ENCODE measurements at places on chromosomes 16 and 17.

GRCh38 chr16:23914946-23915530 lies 79.3 kb downstream of the PRKCB start:
- DNase-seq, result no peak

DNA sequence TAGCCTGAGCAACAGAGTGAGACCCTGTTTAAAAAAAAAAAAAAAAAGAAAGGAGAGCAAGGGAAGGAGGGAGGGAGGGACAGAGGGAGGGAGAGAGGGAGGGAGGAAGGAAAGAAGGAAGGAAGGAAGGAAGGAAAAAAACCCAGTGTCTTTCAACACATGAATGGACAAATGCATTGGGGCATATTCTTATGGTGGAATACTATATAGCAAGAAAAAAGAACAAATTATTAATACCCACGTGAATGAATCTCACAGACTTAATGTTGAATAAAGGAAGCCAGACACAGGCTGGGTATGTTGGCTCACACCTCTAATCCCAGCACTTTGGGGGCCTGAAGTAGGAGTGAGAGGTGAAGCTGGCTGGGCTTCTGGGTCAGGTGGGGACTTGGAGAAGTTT lies 20.3 kb downstream of the RAPGEFL1 start:
- no peak for DNase-seq

DNA sequence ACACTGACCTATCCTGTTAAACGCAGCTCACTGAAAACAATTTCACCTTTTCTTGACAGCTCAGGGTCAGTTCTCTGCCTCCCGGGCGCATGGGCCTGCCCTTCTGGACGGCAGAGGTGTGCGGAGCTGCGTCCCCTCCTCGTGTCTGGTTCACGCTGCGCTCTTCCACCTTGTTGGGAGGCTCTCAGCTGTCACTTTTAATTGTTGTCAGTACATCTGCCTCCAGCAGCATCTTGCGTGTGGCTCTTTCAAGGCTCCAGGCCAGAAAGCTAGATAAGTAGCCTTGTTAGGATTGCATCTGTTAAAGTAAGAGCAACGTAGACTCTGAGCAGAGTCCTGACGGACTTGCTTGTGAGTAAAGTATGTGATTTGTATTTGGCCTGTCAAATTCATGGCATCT lies 59.4 kb downstream of the MGAT5B start:
- DNase-seq, result no peak

DNA sequence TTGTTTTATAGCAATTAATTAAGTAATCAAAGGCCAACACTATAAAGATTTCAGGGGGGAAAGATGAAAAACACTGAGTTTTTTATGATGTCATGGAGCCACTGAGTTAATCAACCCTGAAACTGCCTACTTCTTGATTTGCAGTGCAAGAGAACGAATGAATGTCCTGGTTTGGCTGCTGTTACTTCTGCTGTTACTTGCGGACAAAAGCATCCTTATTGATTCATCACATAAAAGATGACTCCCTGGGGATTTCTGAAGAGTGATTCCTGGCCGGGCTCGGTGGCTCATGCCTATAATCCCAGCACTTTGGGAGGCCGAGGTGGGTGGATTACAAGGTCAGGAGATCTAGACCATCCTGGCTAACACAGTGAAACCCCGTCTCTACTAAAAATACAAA lies 10.9 kb upstream of the SPNS3 start:
- DNase-seq, result no peak

- DNase-seq, result no peak
Observed at GRCh38 chr16:12614662-12615278, 188.9 kb downstream of the CPPED1 start.

DNA sequence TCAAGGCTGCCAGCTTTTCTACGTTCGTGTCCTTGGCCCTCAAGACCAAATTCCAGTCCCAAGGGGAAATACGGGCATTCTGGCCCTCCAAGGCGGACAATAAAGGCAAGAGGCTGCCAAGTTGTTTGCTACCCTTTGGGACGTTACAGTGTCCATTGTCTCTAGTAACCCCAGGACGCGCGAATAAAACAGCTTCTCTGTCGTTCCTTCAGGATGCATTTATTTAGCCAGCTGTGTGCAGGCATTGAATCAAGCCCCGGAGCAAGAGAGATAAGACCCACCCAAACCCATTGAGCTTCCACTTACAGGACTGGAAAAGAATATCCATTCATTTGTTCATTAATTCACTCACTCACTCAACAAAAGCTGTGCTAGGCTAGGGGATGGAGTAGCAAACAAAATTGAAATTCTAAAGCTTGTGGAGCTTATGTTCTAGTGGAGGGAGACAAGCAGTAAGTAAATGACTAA lies 656 bp downstream of the MRPL58 start:
- DNase-seq, result no peak

GRCh38 chr17:63438092-63439051 lies 7.7 kb downstream of the CYB561 start:
- no peak for DNase-seq

DNA sequence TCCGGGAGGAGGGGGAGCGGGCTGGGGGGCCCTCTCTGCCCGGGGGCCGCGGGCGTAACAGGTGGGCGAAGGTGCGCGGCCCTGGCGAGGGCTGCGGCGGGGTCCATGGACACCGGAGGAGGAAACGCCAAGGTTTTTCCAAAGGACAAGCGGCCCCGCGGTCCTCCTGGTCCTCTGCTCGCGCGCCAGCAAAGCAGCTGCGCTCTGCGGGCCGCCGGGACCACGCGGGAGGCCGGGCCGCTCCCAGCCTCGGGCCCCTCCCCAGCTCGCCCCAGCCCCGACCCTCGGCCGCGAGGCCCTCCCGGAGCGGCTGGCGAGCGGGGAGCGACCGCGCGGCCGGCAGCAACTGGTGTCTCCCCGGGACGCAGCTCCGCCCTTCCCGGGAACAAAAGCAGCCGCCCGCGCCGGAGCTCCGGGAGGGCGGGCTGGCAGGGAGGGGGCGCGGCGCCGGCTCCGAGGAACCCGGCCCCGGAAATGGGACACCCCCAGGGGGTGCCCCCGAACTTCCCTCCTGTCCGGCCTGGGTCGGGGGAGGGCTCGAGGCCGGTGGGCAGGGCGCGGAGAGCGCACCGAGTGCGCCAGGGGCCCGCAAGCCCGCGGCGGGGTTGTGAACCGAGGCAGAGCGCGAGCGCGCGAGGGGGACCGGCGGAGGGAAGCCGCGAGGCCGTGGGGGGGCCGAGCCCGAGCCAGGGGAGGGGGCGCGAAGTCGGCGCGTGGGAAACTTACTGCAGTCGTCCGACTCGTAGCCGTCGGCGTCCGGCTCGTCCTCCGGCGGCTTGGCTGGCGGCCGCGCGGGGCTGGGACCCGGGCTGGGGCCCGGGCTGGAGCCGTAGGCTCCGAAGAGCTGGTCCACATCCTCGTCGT lies 837 bp downstream of the DOC2B start:
- no peak for DNase-seq

- DNase-seq, result no peak
Observed at GRCh38 chr16:60166-60565, 6.5 kb downstream of the SNRNP25 start.

- peak; percentile 84 for DNase-seq
Observed at GRCh38 chr17:19410875-19411620, at the start of gene RNF112. Gene RNF112 (plus strand): TSS chr17:19411232. CDS start chr17:19411409, 177 bp downstream.

GRCh38 chr16:54746596-54746995 lies 184.1 kb upstream of the IRX5 start:
- no peak for DNase-seq

- DNase-seq, result peak; percentile 65
Observed at GRCh38 chr17:79691931-79692330, 38.8 kb upstream of the ENPP7 start.

DNA sequence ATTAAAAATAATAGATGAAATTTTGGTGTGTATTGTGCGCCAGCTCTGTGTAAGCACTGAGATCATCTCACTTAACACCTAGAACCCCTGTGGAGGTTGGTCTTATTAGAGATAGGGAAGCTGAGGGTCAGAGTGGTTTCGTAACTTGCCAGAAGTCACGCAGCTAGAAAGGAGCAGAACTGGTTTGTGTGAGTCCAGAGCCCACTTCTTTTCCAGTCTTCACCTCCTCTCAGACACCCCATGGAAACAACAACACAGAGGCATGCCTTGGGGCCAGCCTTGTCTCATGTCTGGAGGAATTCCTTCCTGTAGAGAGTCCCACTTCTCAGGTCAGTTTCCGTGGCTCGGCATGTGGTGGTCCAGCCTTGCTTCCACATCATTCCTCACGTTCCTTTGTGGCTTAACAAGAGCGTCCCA lies 16.5 kb downstream of the YPEL2 start:
- DNase-seq, result no peak

GRCh38 chr16:66899945-66900710 lies 18.6 kb downstream of the CDH16 start:
- peak; percentile 65 for DNase-seq

- no peak for DNase-seq
Observed at GRCh38 chr17:34156741-34157589, 98.1 kb upstream of the CCL2 start.

DNA sequence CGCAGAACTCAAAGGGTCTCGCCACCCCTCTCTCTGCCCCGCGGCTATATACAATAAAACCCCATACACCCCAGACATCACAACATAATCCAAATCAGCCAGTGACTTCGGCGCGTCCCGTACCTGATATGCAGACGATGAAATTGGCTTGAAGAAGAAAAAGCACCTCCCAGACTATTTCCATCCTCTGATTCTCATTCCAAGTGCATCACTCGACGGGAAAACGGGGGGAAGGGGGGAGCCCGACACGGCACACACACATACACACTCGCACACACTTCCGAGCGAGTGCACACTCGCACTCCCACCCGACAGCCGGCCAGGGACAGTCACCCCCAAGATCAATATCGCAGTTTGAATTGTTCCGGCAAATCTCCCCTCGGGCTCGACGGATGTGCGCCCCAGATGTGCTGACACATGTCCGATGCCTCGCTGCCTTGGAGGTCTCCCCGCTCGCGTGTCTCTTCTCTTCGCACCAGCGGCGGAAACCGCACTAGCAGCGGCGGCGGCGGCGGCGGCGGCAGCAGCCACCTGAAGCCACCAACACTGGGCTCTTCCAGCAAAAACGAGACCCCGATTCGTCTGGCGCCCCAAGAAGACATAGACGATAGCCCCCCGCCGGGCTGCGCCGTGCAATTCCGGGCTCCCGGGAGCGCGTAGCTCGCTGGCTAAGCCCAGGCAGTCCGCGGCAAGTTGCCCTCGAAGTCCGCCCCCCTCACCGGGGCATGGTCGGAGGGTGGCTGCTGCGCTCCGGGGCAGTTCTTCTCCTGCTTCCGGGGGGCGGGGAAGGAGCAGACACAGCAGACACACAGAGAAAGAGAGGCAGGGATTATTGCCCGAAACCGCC lies 688 bp downstream of the CA10 start:
- DNase-seq, result peak; percentile 9

- peak; percentile 47 for DNase-seq
Observed at GRCh38 chr16:87780385-87780989, 14.7 kb upstream of the KLHDC4 start.

GRCh38 chr16:81469710-81470535 lies 25.3 kb downstream of the CMIP start:
- no peak for DNase-seq

DNA sequence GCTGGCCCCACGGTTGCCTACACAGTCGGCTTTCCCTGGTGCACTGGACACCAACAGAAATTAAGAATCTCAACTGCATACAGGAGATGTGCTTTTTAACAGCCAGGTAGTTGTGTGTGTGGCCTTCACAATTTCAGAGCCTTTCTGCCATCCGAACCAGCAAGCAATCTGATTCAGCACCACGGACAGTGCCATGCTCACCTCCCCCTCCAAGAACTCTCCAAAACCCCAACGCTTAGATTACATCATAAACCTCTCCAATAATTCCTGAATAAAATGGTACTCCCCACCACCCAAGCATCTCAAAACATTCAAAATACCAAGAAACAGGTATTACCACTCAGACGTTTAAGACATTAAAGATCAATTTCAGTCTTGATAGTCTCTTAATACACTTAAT lies 31.8 kb downstream of the USP7 start:
- peak; percentile 57 for DNase-seq

GRCh38 chr17:1695365-1695764 lies 10.7 kb upstream of the PRPF8 start:
- no peak for DNase-seq

- DNase-seq, result no peak
Observed at GRCh38 chr17:50157891-50158290, 7.4 kb upstream of the PPP1R9B start.

DNA sequence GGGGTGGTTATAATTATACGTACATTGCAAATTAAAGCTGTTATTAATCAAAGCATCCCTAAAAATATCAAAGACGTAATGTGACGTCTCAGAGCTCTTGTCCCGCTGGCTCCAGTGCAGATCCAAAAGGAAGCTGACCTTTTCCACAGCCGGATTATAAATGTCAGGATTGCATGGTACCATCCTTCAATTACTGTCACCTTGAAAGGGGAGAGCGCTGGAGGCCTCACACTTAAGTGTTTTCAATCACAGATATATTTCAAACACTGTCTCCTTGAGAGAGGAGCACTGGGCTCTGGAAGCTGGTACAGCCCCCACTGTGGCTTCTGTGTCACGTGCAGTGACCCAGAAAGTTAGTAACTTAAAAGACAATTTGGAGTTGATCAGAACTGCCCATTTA lies 94.2 kb downstream of the AIPL1 start:
- DNase-seq, result no peak

DNA sequence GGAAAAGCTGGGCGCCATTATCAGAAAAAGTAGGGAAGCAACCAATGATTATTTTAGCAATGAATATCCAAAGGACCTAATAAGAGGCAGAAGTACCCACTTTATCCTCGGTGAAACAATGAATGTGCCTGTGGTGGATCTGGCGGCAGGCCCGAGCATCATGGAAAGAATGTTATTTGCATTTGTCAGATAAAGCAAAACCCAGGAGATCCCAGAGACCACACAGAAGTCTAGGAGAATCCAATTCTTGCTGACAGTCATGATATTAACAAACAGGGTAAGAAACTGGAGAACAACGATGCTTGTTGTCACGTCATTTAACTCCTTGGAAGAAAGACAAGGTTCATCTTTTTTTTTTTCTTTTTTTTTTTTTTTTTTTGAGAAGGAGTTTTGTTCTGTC lies 12.0 kb upstream of the TNRC6A start:
- no peak for DNase-seq

GRCh38 chr17:77287432-77288068 lies 146.8 kb downstream of the SEC14L1 start:
- peak; percentile 87 for DNase-seq

- no peak for DNase-seq
Observed at GRCh38 chr16:23682181-23682580, 3.5 kb downstream of the PLK1 start.

DNA sequence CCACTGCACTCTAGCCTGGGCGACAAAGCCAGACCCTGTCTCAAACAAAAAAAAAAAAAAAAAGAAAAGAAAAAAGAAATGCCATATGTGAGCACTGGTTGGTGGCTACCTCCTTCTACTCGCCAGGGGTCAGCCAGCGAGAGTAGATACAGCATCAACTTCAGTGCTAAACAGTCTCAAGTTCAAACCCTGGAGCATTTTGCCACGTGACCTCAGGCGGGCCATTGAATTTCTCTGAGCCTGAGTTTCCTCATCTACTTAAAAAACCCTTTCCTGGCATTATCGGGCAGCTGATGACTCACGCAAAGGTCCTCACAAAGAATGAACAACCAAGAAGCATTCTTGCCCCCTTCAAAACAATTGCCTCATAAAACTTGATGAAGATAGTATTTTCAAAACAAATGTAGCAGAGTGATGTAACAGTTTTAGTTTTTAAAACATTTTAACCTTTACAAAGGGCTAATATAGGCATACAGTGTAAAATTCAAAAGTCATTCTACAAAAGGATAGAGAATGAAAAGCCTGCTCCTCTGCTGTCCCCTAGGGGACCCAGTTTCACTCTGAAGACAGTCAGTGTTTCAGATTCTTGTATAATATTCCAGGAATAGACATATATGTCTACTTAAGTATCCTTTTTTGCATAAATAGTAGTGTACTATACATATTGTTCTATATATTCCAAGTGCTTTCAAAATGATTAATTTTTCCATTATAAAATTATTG lies 28.4 kb downstream of the DNAH2 start:
- peak; percentile 84 for DNase-seq

- peak; percentile 51 for DNase-seq
Observed at GRCh38 chr16:1174477-1175357, 21.8 kb downstream of the CACNA1H start.

All from GM03348 (cell line).